ENCODE measurements at places on chromosomes 2 and 18.

DNA sequence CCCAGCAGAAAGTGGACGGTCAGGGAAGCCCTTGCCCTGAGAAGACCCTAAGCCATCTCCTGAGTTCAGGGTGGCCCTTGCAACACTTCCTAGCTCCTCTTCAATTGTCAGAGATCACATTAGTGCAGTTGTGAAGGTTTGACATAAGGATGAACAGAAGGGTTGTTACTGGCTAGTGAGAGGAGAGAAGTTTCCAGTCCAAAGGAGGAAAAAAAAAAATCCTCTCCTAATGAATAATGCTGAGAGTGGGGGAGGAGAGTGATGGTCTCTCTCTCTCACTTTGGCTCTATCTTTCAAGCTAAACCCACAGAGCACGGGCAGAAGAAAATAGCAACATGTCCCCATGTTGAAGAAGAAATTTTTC lies 819.9 kb downstream of the BCL11A start:
- no peak for DNase-seq

- peak; percentile 36 for DNase-seq
These were observed 36.6 kb downstream of the FEZ2 start for GRCh38 chr2:36561237-36561944.

DNA sequence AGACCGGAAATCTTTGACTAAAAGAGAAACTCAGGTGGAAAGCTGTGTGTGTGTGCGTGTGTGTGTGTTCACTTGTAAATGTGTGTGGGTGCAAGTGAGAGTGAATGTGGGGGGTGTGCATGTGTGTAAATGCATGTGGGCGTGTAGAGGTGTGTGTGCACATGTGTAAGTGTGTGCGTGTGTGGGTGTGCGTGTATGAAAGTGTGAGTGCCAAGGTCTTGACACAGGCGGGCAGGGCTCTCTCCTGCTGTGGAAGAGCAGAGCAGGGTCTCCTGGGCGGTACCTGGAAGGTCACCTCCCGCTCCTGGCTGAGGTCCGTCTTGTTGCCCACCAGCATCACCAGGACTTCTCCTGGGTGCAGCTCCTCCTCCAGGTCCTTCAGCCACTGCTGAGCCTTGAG lies 10.6 kb downstream of the PRLH start:
- no peak for DNase-seq

DNA sequence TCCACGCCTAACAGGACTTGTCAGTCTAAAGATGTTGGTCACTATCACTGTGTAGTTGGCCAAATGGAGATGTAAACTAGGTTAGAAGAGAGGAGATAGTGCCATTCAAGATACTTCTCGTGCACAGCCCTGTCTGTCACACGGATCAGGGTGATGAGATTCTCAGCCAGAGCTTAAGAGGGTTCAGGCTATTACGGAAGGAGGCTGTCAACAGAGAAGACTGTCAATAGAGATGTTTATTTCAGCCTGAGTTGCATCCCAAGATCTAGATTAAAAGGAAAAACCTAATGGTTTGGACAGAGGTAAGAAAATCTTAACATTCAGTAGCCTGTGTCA lies 83.4 kb downstream of the AAK1 start:
- no peak for DNase-seq

DNA sequence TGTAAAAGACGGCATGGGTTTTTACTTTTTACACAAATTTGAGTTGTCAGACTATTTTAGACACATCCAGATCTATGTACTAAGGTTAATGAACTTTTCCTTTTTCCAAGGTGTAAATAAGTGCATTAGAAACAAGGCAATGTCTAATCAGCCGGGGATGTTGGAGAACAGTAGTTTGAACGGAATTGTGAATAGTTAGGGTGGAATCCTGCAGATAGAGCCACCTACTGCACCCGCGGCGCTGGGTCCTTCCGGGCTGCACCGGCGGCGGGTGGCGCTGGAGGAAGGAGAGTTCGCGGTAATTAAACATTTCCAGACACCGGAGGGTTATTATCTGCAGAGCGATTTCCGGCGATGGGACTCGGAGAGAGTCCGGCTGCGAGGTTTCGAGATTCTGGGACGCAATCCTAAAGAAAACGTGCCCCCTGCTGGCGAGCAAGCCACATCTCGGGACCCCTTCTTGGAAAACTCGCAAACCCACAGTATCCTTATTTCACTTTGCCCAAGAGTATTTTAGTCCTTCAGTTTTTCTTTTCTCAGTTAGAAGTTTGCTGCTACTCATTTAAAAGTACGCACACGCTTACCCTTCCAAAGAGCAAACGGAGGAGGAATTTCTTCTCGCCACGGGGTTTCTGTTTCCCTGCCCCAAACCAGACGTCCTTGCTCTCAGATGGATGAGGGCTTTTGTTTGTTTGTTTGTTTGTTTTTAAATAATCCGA lies 4.5 kb upstream of the OSR1 start:
- no peak for DNase-seq

- DNase-seq: no peak
These were observed 61.7 kb downstream of the INPP5D start for GRCh38 chr2:233121856-233122255.

- DNase-seq: no peak
These were observed 520.3 kb downstream of the SOX11 start for GRCh38 chr2:6212491-6212890.

DNA sequence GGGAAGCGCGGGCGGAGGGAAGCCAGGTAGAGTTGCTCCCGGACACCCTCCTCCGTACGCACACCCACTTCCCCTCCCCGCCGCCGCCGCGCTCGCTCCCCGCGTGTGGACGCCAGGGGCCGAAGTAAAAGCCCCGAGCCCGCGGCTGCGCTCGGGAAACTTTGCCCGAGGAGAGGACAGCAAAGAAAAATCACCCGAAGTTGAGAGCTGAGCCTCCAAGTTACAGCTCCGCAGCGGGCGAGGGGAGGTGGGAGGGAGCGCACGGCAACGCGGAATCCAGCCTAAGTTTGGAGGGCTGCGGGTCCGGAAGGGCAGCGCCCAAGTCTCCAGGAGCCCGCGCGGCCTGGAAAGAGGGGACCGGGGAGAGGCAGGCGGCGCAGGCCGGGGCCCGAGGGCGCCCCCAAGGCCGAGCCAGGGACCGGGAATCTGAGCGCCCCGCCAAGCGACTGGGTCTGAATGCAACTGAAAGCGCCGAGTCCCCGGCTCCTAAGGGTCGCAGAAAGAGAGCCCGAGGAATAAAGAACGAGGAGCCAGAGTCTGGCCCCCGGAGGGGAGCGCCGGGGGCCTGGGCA lies 706 bp upstream of the BCL11A start:
- no peak for DNase-seq

DNA sequence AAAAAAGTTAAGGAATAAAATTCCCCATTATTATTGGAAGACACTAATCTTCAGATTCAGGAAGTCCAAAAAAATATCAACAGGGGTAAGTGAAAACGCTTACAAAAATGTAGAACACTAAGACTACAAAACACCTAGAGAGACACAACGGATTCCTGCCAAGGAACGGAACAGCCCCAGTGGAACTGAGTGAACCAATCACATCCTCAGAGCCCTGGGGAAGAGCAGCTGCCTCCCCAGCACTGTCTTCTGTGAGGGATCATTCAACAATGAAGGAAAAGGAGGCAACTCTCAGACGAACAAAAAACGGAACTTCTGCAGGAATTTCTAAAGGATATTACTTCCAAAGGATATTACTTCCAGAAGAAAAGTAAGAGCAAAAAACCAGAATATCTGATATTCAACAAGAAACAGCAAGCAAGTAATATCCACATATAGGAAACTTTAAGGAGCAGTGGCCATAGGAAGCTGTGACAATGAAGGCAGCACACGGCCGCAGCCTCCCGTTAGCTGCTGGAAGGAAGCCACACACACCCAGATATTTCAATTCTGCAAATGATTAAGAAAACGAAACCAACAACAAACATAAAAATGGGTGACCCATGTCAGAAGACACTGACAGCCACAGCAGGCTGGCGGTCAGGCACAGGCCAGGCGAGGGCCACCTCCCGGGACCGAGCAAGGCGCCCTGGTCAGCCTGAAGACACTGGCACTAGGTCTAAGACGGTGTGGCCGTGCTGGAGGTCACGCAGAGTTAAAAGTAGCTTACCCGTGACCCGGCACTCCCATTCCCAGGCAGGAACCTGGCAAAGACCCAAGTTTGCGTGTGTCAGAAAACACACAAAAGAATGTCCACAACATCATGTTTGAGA lies 81.8 kb downstream of the HDAC4 start:
- no peak for DNase-seq

DNA sequence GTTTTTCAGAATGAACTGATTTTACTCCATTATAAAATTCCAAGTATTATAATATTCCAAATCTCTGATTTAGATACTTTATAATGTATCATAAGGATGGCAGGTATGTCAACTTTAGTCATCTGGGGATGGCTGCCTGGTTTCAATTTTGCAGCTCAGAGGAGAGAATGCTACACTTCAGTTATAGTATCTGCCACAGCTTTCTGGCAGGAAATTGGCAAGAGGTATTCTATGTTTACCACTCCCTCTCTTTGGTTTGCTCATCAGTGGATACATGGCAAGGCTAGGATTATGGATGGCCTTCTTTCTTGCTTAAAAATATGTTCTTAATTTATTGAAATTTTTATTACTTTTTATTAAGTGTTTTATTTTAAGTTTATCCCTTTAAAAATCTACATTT lies 67.0 kb upstream of the TNFRSF11A start:
- no peak for DNase-seq

DNA sequence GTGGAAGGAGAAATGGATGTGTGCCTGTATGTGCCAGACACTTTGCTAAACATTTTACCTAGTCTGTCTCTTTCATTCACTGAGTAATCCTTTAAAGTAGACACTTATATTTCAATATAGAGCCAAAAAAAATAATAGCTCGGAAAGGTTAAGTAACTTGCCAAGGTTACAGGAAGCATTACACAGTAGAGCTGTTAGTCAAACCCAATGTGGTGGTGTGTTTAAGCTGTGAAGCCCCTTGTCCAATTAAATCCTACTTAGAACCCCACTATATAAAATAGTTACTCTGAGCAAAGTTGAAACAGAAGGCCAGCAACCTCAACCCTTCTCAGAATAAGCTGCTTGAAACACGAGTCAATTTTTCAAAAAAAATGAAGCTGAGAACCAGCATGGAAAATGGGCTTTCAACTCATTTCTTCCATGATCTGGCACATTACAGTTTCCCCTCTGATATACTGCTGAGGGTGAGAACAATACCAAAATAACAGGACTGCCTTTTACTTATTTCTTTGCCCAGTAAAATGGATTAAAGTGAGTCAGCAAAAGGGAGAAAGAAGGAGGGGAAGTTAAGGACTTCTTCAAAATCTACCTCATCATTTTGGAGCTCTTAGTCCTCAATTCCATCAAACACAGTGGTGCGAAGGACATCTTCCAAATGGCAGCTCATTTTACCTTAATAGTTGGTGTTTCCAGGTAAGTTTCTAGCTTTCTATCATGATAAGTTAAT lies 7.9 kb downstream of the RDH14 start:
- no peak for DNase-seq

GRCh38 chr2:161448431-161448830 lies 32.3 kb downstream of the TBR1 start:
- DNase-seq: no peak

DNA sequence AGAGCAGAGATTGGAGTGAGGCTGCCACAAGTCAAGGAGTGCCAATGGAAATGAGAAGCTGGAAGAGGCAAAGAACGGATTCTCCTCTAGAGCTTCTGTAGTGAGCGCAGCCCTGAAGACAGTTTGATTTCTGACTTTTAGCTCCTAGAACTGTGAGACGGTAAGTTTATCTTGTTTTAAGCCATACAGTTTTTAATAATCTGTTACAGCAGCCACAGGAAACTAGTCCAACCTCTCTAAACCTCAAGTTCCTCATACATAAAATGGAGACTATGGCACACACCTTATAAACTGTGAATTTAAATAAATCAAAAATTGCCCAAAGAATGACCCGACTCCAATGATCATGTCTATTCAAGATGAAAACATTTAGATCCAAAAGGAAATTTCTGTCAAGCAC lies 596.5 kb downstream of the BCL11A start:
- no peak for DNase-seq

DNA sequence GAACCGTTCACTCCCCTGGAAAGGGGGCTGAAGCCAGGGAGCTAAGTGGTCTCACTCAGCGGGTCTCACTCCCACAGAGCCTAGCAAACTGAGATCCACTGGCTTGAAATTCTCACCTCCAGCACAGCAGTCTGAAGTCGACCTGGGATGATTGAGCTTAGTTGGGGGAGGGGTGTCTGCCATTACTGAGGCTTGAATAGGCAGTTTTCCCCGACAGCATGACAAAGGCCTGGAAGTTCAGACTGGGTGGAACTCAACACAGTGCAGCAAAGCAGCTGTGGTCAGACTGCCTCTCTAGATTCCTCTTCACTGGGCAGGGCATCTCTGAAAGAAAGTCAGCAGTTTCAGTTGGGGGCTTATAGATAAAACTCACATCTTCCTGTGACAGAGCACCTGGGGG lies 292.5 kb downstream of the NUP35 start:
- DNase-seq: no peak

GRCh38 chr18:5429681-5430080 lies 114.1 kb downstream of the EPB41L3 start:
- DNase-seq: no peak

GRCh38 chr18:49212819-49213218 lies 247.6 kb downstream of the DYM start:
- no peak for DNase-seq

DNA sequence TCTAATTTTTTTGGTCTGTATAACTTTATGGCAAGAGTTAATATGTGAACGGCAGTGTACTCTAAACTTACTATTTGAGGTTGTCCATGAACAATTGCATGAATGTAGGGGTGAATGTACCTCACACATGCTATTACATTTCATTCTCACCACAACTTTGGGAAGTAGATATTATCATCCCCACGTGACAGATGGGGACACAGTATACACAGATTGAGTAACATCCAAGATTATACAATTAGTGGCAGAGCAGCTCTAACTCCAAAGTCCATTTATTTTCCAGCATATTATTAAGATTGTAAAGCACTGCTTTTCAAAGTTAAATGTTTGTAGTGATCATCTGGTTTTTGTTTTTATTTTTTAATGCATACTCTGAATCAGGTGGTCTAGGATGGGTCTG lies 622.1 kb upstream of the ZEB2 start:
- DNase-seq: no peak

DNA sequence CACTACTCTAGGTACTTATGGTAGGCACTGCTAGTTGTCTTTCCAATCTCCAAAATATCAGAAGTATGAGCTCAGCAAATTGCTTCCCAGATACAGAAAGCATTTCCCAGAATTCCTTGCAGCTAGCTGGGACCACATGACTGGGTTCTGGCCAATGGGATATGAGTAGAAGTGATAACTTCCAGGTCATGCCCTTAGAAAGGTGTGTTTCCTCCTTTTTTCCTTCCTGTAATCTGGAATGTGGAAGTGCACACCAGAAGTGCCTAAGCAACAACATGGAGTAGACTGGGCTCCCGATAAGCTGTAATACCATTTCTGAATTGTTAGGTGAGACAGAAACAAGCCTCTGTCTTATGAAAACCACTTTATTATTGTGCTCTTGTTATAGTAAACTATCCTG lies 279.8 kb downstream of the ZNF385B start:
- no peak for DNase-seq

GRCh38 chr2:113977660-113978523 lies 88.0 kb downstream of the ACTR3 start:
- no peak for DNase-seq
